ENCODE measurements at places on chromosomes 12 and 14. TPM values are rescaled to one million over a fixed set of nuclear protein-coding genes. Genes with fewer than 3 reads are reported as not detected.

Gene PTGER2
- total RNA-seq = 140 TPM

Gene LHX5
- total RNA-seq = not detected

Gene PMEL
- not detected for total RNA-seq

Gene PLXNC1
- total RNA-seq = 38.7 TPM

Gene WNT1
- not detected for total RNA-seq

Gene SLC38A4
- total RNA-seq = not detected

Gene GPD1
- 0.95 TPM for total RNA-seq

Gene KLRG1
- 3.1 TPM for total RNA-seq

Gene CEBPE
- total RNA-seq = 0.34 TPM

Gene C12orf42
- 0.98 TPM for total RNA-seq

Gene TXNDC16
- total RNA-seq = 9.5 TPM

Gene B4GALNT3
- total RNA-seq = 13.6 TPM

Gene CARMIL3
- 3.2 TPM for total RNA-seq

Gene DDN
- total RNA-seq = 0.29 TPM

Gene ERBB3
- total RNA-seq = 1.3 TPM

Gene GLT1D1
- 0.22 TPM for total RNA-seq

Gene B4GALNT1
- 4.5 TPM for total RNA-seq

Gene CLEC1A
- not detected for total RNA-seq

Measured in T-helper 1 cell treated with Interleukin-12 subunit alpha and Interleukin-12 subunit beta and Interleukin-4 antibody, amounts not matched to agents 30 ng/mL and 1 ng/mL, for 36 hours (primary cell).